Stimulated activated CD8-positive, alpha-beta memory T cell treated with anti-CD3 and anti-CD28 coated beads, Interleukin-15, amount 100 ng/mL, for 4 hours (primary cell): ENCODE measurements at places on chromosomes 7 and 10.

- no peak for DNase-seq
Measured at GRCh38 chr10:119398996-119399395, 143.5 kb downstream of the RGS10 start.

- DNase-seq, result no peak
Measured at GRCh38 chr7:92809397-92809759, 27.0 kb downstream of the CDK6 start.

- DNase-seq, result no peak
Measured at GRCh38 chr10:45453639-45454255, 79.7 kb downstream of the ALOX5 start.

- no peak for DNase-seq
Measured at GRCh38 chr10:1657479-1657878, 79.8 kb downstream of the ADARB2 start.

DNA sequence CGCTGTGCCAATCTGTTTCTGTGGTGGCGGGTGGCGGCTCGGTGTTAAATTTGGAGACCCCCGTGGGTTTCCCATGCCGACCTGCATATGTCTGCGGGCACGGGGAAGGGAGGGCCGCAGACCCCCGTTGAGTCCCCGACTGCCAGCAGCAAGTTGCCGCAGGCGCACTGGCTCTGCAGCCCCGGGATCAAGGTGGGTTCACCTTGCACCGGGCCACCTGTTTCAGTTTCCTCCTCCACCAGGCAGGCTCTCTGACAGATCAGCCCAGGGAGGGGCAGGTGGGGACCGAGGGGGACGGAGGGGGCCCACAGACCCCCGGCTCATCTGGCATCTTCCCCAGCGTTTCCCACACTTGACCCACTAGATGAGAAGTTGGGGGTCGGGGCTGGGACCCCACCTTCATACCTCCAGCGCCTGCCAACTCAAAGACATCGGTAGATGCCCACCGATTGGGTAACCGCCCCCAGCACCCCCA lies 95.9 kb downstream of the CUX1 start:
- DNase-seq, result no peak

DNA sequence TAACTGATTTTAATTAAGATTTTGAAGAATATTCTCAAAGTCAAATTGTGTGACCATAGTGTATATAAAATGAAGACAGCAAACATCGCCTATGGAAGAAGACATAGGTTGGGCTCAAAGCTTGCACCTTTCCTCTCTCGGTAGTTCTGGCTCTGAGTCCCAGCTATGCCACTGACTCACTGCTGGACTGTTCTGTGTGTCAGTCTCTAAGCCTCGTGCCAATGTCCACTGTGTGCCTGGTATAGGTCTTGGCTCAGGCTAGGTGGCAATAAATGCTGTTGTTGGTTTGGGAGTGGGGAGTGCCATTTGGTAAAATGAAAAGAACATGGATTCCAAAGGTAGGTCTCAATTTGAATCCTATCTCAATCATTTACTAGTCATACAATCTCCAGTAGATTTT lies 137.5 kb upstream of the RHEB start:
- no peak for DNase-seq

GRCh38 chr10:97618285-97618684 lies 15.0 kb downstream of the MORN4 start:
- no peak for DNase-seq

- DNase-seq, result no peak
Measured at GRCh38 chr10:88728107-88728763, 22.2 kb downstream of the LIPK start.

DNA sequence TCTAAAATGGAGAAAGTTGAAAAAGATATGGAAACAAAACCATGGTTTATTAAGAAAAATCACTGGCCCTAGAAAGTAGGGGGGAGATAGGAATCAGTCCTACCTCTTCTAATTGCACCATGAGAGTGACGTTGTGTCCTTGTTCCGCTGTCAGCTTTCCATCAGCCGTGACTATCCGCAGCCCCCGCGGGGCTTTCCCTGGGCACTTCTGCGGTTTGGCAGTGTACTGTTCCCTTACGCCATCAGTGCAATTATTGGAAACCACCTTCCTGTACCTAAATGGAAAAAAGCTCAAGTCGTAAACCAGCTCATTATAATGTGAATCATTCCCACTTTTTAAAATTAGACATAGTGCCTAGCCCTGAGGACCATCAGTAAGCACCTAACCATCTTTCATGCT lies 512.2 kb downstream of the SORCS1 start:
- DNase-seq, result no peak

DNA sequence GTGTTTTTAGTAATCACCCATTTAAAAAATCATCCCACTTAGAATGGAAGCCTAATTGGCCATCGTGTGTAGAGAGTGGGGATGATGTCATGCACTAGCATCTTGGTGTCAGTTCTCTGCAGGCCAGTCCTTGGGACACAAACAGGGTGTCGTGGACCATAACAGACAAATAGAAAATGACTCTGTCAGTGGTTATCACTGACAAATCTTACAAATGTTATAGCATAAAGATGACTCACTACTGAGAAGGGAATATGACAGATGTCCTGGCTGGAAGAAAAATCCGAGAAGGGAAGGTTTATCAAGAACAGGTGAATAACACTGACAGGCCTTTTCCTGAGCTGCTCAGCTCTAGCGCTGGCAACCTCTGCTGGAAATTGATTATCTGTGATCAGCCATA lies 10.6 kb downstream of the CABCOCO1 start:
- DNase-seq, result no peak

DNA sequence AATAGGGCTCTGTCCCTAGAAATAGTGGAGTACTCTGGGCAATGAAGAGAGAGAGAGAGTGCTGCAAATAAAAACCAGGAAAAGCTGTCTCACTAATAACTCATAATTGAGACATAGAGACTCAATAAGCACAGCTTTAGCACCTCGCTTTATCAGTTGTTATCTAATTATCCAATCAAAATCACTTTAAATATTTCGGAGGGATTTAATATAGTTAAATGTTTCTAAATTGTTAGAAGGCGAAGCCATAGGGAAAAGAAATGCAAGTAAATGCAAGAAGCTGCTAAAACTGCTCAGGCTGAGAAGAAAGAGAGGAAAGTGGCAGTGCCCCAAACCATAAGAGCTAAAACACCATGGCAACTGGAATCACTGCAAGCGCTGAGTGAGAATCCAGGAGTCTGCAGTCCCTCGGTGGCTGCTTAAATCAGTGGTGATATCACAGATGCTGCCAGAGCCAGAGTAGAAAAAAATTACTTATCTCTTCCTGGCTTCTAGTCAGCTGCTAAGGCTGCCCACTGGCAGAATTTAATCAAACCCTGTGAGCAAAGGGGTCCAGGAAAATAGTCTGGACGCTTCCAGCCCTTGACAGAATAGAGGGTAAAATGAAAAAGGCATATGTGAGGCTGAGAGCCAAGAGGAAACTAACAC lies 150.4 kb upstream of the CHRM2 start:
- DNase-seq, result no peak

GRCh38 chr7:22549051-22549450 lies 49.1 kb upstream of the STEAP1B start:
- DNase-seq, result no peak

DNA sequence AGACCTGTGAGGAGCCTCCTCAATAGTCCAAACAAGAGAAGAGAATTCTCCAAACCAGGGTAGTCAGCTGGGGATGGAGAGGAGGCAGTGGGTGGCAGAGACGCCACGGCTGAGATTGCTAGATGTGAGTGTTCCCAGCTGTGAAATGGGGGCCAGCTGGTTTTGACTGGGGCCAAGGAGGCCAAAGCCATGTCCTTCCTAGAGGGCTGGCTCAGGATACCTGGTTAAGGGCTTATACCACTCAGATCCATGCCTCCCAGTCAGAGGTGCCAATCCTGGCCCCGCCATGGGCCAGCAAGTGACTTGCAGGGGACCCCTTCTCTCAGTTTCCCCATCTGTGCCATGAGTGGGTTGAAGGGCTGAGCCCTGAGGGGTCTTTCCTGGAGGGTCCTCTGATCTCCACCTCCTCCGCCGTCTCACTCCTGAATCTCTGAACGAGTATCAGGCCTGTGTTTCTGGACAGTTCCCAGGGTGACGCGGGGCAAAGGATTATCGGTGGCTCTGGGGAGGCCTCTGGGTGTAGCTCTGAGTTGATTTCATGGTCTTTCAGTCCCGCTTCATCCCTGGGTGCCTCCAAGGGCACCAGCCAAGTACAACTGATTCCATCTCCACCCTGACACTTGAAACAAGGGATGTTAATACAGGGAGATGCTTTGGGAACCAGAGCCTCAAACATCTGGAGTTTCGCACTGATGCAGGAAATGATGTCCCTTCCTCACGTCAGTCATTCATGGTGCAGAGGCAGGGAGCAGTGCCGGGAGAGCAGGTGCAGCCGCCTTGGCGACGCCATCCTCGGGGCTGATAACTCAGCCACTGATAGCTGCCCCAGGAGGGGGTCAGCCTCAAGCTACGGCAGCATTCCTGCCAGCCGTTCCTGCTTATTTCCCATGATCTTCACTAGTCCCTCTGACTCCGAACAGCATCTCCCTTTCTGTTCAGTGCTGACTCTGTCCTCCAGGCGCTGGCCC lies 126.7 kb downstream of the RGS10 start:
- no peak for DNase-seq
